Panc1 (cell line): ENCODE measurements at places on chromosomes 5 and 9. TPM values are rescaled to one million over a fixed set of nuclear protein-coding genes. Genes with fewer than 3 reads are reported as not detected.

- H3K4me1 ChIP-seq: no peaks in the 10 kb centered on the region
- H3K27me3 ChIP-seq: no peaks in the 10 kb centered on the region; the same call in 1 of the 2 replicates
- H3K27ac ChIP-seq: no peak overlapping the region
- no peak overlapping the region for H3K4me3 ChIP-seq
These were observed 145.1 kb upstream of the RAI14 start for GRCh38 chr5:34511063-34511462.

The FBXO10 gene
- total RNA-seq: 39.8 TPM

The OBP2B gene
- total RNA-seq: not detected

GRCh38 chr5:39073767-39074016, 507 bp downstream of the RICTOR start:
- DNase-seq: no peak
- H3K4me1 ChIP-seq: peaks cover 23% of the 10 kb centered on the region; the same call in 1 of the 2 replicates
- H3K4me3 ChIP-seq: peak overlapping the region; percentile 97

The CDC20B gene
- 0.08 TPM for total RNA-seq

DNA sequence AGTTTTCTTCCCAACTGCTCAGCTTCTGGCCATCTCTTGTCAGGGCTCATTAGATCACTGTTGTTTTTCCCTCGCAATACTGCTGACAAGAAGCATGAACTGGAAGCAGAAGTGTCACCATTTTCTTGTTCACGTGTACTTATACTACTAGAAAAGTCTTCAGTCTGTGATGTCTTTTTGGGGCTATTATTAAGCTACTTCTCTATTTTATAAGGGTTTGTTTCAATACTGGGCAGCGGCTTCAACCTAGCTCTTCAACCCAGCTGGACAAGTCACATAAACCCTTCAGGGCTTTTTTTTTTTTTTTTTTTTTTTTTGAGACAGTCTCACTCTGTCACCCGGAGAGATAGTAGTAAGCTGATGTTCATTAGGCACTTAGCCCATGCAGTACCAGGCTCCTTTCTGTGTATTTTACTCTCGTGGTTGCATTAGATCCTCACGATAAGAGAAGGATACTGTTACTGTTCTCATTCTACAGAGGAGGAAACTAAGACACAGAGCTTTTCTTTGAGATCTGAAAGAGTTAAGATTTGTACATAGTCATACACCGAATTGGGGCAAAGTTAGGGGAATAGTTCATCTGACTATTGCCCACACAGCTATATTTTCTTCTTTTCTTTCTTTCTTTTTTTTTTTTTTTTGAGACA, 20.5 kb downstream of the RAPGEF1 start:
- 0 out of 2 replicates have a peak overlapping the region, but pooled peaks have one; percentile 29 for H3K27ac ChIP-seq
- no peak overlapping the region for H3K4me3 ChIP-seq
- H3K4me1 ChIP-seq: peaks cover 9% of the 10 kb centered on the region; the same call in 1 of the 2 replicates
- no peak for DNase-seq
- no peaks in the 10 kb centered on the region for H3K27me3 ChIP-seq

- no peaks in the 10 kb centered on the region for H3K4me1 ChIP-seq
- H3K4me3 ChIP-seq: no peak overlapping the region
- no peak overlapping the region for H3K27ac ChIP-seq
These were observed 58.1 kb downstream of the EBF1 start for GRCh38 chr5:159041444-159042198.

GRCh38 chr5:59873113-59873512, 20.4 kb downstream of the PDE4D start:
- H3K4me3 ChIP-seq: no peak overlapping the region
- no peaks in the 10 kb centered on the region for H3K36me3 ChIP-seq
- DNase-seq: no peak
- H3K4me1 ChIP-seq: no peaks in the 10 kb centered on the region
- H3K27ac ChIP-seq: no peak overlapping the region

- H3K27me3 ChIP-seq: no peaks in the 10 kb centered on the region
- H3K4me3 ChIP-seq: peak overlapping the region; percentile 19
- DNase-seq: peak; percentile 10
- H3K36me3 ChIP-seq: no peaks in the 10 kb centered on the region
- no peaks in the 10 kb centered on the region for H3K4me1 ChIP-seq
These were observed 328.1 kb downstream of the HINT1 start for GRCh38 chr5:130836729-130837649.

DNA sequence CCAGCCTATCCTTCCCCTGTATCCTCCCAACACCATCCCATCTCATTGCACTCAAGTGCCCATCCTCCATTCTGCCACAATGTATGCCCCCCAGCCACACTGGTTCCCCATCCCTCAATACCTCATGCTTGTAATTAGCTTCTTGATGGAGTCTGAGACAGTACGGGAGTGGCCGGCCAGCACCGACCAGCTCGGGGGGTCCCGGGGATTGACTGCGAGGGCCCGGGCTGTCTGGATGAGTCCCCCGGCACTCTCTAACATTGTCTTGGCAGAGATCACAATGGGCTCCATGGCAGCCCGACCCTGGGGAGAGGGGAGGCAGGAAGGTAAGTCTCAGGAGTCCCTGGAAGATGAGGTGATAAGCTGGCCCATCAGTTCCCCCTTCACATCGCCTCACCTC, 17.2 kb upstream of the TPM2 start:
- H3K27me3 ChIP-seq: no peaks in the 10 kb centered on the region
- H3K4me1 ChIP-seq: no peaks in the 10 kb centered on the region
- H3K36me3 ChIP-seq: peaks cover 38% of the 10 kb centered on the region
- DNase-seq: no peak

DNA sequence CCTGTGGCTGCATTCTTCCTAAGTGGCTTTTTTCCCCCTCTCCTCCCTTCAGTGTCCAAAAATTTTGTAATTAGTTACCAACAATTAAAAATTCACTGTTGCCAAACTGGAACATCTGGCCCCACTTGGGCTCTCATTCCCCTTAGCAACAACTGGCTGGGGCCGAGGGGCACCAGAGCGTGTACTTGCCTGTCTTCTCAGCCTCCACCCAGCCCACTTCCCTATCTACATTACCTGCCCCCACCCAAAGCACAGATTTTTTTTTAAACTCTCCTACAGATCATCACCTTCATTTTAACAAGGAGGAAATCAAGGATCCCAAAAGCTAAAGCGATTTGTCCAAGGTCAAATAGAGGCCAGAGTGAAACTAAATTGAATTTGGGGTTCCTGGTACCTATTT, 278.8 kb downstream of the EBF1 start:
- no peak overlapping the region for H3K27ac ChIP-seq
- DNase-seq: no peak
- no peaks in the 10 kb centered on the region for H3K36me3 ChIP-seq
- H3K4me3 ChIP-seq: no peak overlapping the region
- H3K4me1 ChIP-seq: no peaks in the 10 kb centered on the region

GRCh38 chr5:181044662-181045305, 4.7 kb downstream of the BTNL9 start:
- no peak for DNase-seq
- peaks cover 23% of the 10 kb centered on the region for H3K4me1 ChIP-seq
- peak overlapping the region; percentile 70 for H3K27ac ChIP-seq
- peaks cover 2% of the 10 kb centered on the region; the same call in 1 of the 2 replicates for H3K27me3 ChIP-seq

DNA sequence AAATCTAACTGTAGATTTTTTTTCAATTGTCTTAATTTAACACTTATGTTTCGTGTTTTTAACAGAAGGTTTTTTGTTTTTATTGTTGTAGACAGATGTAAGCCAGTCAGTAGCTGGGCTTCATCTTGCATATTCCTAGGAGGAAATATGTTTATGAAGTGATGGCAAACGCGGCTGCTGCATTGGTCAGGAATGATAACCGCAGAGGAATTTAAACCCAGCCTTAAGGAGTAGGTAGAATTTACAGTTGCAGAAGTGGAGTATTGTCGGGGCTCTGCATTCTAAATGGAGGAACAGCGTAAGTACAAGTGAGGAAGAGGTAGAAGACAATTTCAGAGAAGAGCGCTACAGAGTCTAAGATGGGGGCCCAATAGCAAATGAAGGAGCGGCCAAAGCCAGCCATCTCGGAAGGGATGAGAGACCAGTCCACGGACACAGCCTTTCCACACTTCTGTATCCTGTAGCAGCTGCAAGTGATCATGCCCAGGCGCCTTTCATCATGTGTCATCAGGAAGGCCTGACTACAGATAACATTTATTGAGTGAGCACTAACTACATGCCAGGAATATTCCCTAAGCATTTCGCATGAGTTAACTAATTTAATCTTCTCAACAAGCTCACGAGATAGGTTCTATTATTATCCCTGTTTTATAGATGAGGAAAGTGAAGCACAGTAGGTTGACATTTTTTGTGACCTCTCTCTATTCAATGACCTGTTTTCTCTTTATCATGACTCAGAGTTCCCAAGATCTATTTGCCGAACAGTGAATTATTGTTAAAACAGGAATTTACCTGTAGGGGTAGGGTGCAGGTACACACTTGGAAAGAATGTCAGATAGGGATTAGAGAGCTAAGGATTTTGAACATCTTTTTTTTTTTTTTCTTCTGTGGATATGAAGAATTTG, 38.1 kb downstream of the CMYA5 start:
- no peaks in the 10 kb centered on the region for H3K4me1 ChIP-seq
- H3K27ac ChIP-seq: no peak overlapping the region
- no peak for DNase-seq
- no peaks in the 10 kb centered on the region for H3K36me3 ChIP-seq

DNA sequence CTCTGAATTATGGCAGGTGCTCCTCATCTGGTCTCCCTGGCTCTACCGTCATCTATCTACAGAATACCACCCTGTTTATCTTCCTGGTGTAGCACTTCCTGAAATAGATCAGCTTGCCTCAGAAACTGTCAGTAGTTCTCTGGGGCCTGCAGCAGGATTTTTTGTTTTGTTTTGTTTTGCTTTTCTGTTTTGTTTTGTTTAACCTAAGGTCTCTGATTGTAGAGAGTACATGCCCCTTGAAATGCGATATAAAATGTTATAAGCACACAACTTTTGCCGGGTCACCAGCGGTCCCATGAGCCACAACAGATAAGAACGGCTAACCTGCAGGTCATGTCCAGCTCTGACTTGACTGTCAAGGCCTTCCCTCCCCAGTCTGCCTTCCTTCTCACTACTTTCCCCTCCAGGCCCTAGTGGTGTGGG, 26.6 kb upstream of the CREBRF start:
- no peaks in the 10 kb centered on the region for H3K27me3 ChIP-seq
- peaks cover 14% of the 10 kb centered on the region; the same call in 1 of the 2 replicates for H3K4me1 ChIP-seq
- H3K36me3 ChIP-seq: no peaks in the 10 kb centered on the region
- no peak overlapping the region for H3K4me3 ChIP-seq
- no peak overlapping the region for H3K27ac ChIP-seq

The PHF24 gene
- total RNA-seq: 0.08 TPM

The OR1J1 gene
- not detected for total RNA-seq

The IL4 gene
- total RNA-seq: not detected

- H3K4me1 ChIP-seq: no peaks in the 10 kb centered on the region; the same call in 1 of the 2 replicates
- no peak for DNase-seq
- H3K4me3 ChIP-seq: no peak within 1 kb of the TSS
- no peaks in the 10 kb centered on the region for H3K27me3 ChIP-seq
These were observed at the start of gene PCDHGC5 for GRCh38 chr5:141488591-141489561. TSS of gene PCDHGC5 (plus strand) at chr5:141489081. CDS start at chr5:141489241, 160 bp downstream.

- no peak overlapping the region for H3K27ac ChIP-seq
- DNase-seq: no peak
- no peaks in the 10 kb centered on the region for H3K27me3 ChIP-seq
- H3K4me3 ChIP-seq: no peak overlapping the region
- no peaks in the 10 kb centered on the region; the same call in 1 of the 2 replicates for H3K36me3 ChIP-seq
- no peaks in the 10 kb centered on the region for H3K4me1 ChIP-seq
These were observed 396.0 kb upstream of the ZNF608 start for GRCh38 chr5:125142458-125142857.

- H3K27me3 ChIP-seq: no peaks in the 10 kb centered on the region
- no peak for DNase-seq
- H3K4me3 ChIP-seq: no peak overlapping the region
- H3K36me3 ChIP-seq: no peaks in the 10 kb centered on the region; the same call in 1 of the 2 replicates
- no peak overlapping the region for H3K27ac ChIP-seq
- H3K4me1 ChIP-seq: no peaks in the 10 kb centered on the region
These were observed 7.6 kb downstream of the C9orf72 start for GRCh38 chr9:27565696-27566095.

The KLHL9 gene
- 7.4 TPM for total RNA-seq

- H3K4me1 ChIP-seq: peaks cover 14% of the 10 kb centered on the region
- DNase-seq: no peak
- H3K27me3 ChIP-seq: no peaks in the 10 kb centered on the region
- no peaks in the 10 kb centered on the region for H3K36me3 ChIP-seq
- peak overlapping the region; percentile 34; the same call in 1 of the 2 replicates for H3K27ac ChIP-seq
These were observed 28.0 kb upstream of the UBTD2 start for GRCh38 chr5:172311605-172312004.

The WNK2 gene
- 13.7 TPM for total RNA-seq

The TMEM215 gene
- not detected for total RNA-seq

DNA sequence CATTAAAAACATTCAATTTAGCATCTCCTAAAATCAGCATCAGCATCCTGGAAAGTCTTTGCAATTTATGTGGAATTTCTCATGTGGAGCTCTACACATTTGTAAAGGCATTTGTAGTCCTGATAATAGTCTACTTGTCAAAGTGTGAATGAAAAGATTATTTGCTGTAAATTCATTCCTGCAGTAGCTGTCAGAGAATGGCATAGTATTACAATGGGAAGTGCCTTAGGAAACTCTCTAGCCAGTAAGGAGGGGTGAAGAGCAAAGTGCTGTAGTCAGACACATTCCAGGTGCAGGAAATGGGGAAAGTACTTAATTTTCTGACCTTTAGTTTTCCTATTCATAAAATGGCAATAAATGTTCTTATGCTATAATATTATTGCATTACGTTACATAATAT, 627.9 kb downstream of the KCTD16 start:
- no peak overlapping the region for H3K27ac ChIP-seq
- H3K27me3 ChIP-seq: no peaks in the 10 kb centered on the region
- H3K4me1 ChIP-seq: no peaks in the 10 kb centered on the region
- H3K36me3 ChIP-seq: no peaks in the 10 kb centered on the region

The ALDH7A1 gene
- total RNA-seq: 52.9 TPM

- no peaks in the 10 kb centered on the region for H3K27me3 ChIP-seq
- no peaks in the 10 kb centered on the region for H3K36me3 ChIP-seq
- no peak overlapping the region for H3K27ac ChIP-seq
- H3K4me3 ChIP-seq: no peak overlapping the region
- H3K4me1 ChIP-seq: no peaks in the 10 kb centered on the region
- DNase-seq: no peak
These were observed 295.5 kb downstream of the DTWD2 start for GRCh38 chr5:118692811-118693342.

The TAS2R1 gene
- not detected for total RNA-seq

DNA sequence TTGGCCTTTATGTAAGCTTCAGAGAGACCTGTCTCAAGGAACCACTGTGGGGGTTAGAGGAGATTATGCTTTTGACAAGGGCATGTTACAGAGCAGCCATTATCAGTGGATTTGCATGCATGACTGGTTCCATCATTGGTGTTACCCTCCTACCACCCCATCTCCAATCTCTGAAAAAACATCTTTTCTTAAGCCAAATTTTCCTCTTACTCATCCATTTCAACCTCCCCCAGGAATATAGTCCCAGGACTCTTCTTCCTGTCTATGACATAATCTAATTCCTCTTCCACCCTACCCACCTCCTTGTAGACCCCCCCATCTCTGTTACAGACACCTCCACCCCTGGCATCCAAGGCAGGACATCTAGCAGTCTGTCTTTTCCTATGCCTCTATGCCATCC, 33.1 kb upstream of the ADRB2 start:
- no peak for DNase-seq
- H3K4me1 ChIP-seq: no peaks in the 10 kb centered on the region
- no peaks in the 10 kb centered on the region for H3K36me3 ChIP-seq
- H3K27ac ChIP-seq: no peak overlapping the region
- no peaks in the 10 kb centered on the region for H3K27me3 ChIP-seq

The ADCY2 gene
- 0.13 TPM for total RNA-seq
